ENCODE measurements at places on chromosomes 7 and 10. TPM values are rescaled to one million over a fixed set of nuclear protein-coding genes. Genes with fewer than 3 reads are reported as not detected.

The MSS51 gene
- polyA plus RNA-seq = 1.1 TPM

GRCh38 chr7:95368235-95368634, 27.9 kb downstream of the PON3 start:
- no peak for DNase-seq

GRCh38 chr10:101570428-101571270, 17.4 kb downstream of the POLL start:
- DNase-seq = peak; percentile 27

The NPFFR1 gene
- polyA plus RNA-seq = 0.05 TPM

DNA sequence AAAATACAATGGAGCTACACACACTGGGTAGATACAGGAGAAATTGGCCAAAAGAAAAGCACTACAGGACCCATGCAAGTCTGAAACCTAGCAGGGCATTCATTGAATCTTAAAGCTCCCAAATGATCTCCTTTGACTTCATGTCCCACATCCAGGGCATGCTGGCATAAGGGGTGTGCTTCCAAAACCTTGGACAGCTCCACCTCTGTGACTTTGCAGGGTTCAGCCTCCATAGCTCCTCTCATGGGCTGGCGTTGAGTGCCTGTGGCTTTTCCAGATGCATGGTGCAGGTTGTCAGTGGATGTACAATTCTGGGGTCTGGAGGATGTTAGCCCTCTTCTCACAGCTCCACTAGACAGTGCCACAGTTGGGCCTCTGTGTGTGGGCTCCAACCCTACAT, 626.3 kb upstream of the POT1 start:
- DNase-seq = peak; percentile 4

- DNase-seq = no peak
Observed at GRCh38 chr10:102485093-102485784, 17.3 kb downstream of the ACTR1A start.

GRCh38 chr10:127034034-127034633, 128.9 kb downstream of the DOCK1 start:
- no peak for DNase-seq

The EFCAB10 gene
- 10.3 TPM for polyA plus RNA-seq

The IGFBP1 gene
- polyA plus RNA-seq = not detected

The TDRD1 gene
- 0.64 TPM for polyA plus RNA-seq

The EVX1 gene
- polyA plus RNA-seq = not detected

The ANXA8L1 gene
- not detected for polyA plus RNA-seq

- DNase-seq = peak; percentile 55
Observed at GRCh38 chr10:5658871-5659618, 7.3 kb downstream of the ASB13 start.

GRCh38 chr10:64037071-64037661, 516.0 kb downstream of the REEP3 start:
- DNase-seq = no peak

GRCh38 chr7:82156893-82157292, 286.7 kb downstream of the CACNA2D1 start:
- DNase-seq = no peak

- DNase-seq = no peak
Observed at GRCh38 chr10:24209432-24209771, 464 bp downstream of the KIAA1217 start.

DNA sequence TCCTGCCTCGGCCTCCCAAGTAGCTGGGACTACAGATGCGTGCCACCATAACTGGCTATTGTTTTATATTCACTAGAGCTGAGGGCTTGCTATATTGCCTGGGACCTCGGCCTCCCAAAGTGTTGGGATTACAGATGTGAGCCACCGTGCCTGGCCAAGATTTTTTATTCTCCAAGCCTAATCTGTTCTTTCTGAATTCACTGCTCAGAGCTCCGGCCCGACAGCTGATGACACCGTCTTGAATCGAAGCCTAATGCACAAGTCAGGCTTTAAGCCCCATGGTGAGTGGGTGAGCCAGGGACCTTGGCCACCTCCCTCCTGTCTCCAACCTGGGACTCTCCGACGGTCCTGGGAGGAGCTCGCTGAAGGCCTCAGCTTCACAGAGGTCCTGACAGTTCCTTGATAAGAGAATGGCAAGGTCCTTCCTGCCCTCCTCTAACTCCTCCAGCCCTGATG, 338.9 kb downstream of the WDR37 start:
- no peak for DNase-seq

The SPACDR gene
- not detected for polyA plus RNA-seq

GRCh38 chr10:86259901-86260562, 106.6 kb downstream of the GRID1 start:
- DNase-seq = no peak

GRCh38 chr7:102817616-102818573, 69.1 kb downstream of the FAM185A start:
- DNase-seq = no peak

The NPTX2 gene
- 8.2 TPM for polyA plus RNA-seq

The CALY gene
- polyA plus RNA-seq = 9.0 TPM

DNA sequence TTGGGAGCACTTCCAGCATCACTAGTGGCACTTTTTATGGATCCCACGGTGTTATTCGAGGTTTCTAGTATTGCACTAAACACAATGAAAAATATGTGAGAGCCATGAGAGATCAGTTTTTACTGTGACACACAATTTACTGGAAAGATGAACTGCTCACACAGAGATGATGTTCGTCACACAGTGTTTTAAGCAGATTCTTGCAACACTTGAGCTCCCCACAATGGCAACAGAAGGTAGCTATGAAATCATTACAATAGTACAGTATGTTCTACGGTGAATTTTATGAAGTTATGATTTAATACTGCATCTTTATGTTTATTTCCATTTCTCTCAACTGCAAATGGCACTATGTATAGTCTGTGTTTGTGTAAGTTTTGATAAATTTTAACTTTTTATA, 27.4 kb upstream of the ENTPD1 start:
- no peak for DNase-seq

- peak; percentile 29 for DNase-seq
Observed at GRCh38 chr7:127258111-127258510, 5.4 kb upstream of the GRM8 start.

- no peak for DNase-seq
Observed at GRCh38 chr7:149666360-149666945, 106.9 kb downstream of the ZNF467 start.

The ST7 gene
- 8.7 TPM for polyA plus RNA-seq

GRCh38 chr10:50440489-50440888, 183.3 kb downstream of the SGMS1 start:
- no peak for DNase-seq

DNA sequence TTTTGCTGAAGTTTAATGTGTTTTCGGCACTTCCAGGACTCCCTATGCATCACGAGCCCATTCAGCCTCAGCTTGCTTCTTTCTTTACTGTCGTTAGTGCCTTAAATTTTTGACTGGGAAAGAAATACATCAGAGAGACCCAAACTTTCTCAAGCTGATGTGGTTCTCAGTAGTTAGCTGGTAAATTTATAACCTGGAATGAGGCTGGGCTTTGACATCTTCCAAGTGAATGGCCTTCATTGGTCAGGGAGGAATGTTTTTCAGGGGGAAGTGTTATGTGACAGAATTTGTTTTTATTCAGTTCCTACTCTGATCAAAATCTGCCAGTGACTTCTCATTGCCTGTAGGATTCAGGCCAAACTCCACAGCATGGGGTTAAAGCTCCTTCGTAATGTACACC, 296.9 kb downstream of the SORCS3 start:
- no peak for DNase-seq

DNA sequence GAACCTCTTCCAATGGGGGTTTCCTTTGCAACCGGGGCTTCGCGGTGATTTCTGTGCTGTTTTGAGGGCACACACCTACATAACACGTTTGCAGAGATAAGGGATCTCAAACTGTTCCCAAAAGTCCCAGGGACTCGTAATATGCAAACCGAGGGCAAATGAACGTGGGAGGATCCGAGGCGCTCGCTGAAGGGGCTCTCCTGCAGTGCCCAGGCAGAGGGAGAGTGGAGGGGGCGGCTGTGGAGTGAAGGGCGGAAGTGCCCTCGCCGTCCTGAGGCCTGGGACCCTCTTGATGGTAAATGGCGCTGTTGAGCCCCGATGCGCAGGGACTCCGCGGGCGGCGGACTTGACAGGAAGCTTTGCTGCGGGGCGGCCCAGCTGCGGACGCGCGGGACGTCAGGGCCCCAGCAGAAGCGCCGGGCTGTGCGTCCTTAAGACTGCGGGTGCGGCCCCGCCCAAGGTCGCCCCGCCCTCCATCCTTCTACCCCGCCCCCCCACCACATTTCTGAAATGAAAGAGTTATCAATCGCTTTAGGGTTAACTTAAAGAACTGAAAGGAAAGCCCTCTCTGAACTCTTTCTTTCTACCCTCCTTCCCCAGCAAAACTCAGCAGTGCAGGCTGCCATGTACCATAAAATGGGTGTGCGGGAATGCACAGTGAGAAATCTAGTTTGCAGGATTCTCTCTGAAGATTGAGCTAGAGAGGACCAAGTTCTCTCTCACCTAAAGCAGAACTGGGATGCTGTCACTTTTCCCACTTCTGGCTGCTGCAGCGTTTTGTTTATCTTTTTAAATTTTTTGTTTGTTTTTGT, 151.8 kb upstream of the YAE1 start:
- peak; percentile 93 for DNase-seq

The BLNK gene
- 0.40 TPM for polyA plus RNA-seq

The CDNF gene
- 0.77 TPM for polyA plus RNA-seq

GRCh38 chr7:149381245-149381644, 79.6 kb downstream of the ZNF777 start:
- no peak for DNase-seq

The C1QL3 gene
- polyA plus RNA-seq = 0.19 TPM

DNA sequence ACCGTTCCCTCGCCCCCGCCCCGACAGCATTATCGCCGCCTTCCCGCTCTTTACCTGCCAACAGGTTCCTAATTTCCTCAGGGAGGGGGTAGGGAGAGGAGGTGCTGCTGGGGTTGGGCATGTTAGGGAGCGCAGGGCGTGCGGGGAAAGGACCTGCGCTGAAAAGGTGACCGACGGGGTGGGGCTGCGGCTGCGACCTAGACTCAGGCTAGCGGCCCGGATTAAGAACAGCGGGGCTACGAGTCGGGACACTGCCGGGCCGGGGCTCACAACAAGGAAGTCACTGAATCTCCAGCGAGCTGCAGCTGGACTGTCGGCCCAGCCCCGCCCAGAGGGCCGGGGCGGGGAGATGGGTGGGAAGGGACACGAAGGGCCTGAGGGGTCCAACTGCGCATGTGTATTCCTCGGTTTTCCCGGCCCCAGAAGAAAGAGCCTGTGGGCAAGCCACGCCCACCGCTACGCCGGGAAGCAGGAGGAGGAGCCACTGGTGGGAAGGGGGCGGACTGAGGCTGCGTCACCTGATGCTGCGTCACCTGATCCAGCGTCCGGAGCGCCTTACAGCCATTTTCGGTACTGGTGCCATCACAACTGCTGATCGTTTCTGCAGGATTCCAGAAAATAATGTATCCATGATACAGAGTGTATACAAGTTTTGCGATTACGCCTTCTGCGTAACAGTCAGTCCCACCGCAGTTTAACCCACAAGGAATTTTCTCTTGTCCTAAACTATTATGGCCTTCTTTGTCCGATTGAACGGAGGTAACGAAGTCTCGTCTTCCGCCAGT, at the start of gene SKAP2:
Gene SKAP2, minus strand, starts transcription at position 282 of the 785 bp plus-strand sequence. Its CDS starts 161 bp downstream, at position 121.
- peak; percentile 98 for DNase-seq

- peak; percentile 42 for DNase-seq
Observed at GRCh38 chr10:98074315-98074911, 44.0 kb upstream of the CRTAC1 start.

GRCh38 chr7:125563557-125563956, 633.9 kb upstream of the POT1 start:
- no peak for DNase-seq

- DNase-seq = no peak
Observed at GRCh38 chr10:91190388-91190870, 30.0 kb upstream of the PCGF5 start.

The GPR26 gene
- not detected for polyA plus RNA-seq

DNA sequence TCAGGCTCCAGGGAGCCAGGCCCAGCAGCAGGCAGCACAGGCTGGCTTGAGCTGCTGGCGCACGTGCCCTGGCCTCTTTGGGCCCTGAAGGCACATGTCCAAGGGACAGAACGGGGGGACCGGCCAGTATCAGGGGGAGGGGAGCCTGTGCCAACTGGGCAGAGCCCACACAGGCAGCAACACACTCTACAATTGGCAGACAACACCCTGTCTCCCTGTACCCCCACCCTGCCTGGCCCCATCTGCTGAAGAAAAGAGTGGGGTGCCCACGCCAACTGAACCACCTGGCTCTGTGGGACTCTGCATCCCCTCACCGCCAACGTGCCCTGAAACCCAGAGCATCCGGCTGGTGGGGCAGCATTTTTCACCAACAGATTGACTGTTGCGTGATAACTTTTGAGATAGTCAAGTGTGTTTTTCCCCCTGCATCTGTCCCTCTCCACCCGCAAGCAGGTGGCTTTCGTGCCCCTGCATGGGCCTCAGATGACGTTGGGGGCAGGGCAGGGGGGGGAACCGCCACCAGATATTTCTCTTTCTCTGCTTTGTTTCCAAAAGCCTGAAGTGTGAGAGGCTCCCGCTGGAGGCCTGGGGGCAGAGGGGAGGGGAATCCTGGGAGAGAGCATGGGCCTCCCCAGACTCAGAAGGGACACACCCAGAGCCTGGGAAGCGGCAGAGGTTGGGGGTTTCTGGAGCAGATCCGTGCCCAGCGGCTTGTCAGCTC, 21.8 kb downstream of the SLIT1 start:
- DNase-seq = no peak

The SOSTDC1 gene
- 1.0 TPM for polyA plus RNA-seq

- no peak for DNase-seq
Observed at GRCh38 chr10:16439295-16439694, 2.5 kb downstream of the PTER start.

DNA sequence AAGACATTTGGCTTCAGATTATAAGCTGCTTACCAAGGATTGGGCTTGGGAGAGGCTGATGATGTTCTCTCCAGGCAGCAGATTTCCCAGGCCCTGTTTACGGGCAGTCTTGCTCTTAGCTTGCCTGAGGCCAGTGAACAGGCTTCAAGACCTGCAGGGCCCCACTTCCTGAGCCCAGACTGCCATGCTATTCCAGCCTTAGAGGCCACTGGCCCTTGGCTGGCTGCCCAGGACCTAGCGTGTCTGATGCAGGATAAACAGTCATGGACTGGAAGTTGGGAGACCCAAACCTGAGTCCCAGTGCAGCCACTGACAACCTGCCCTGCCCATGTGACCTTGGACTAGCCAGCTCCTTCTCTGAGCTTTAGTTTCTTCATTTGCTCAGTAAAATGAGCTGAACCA, 2.9 kb downstream of the PRXL2A start:
- DNase-seq = no peak

- DNase-seq = no peak
Observed at GRCh38 chr7:24419511-24419910, 135.5 kb downstream of the NPY start.

Measured in GM23338 (cell line).